ENCODE measurements at places on chromosomes 7 and 10.

DNA sequence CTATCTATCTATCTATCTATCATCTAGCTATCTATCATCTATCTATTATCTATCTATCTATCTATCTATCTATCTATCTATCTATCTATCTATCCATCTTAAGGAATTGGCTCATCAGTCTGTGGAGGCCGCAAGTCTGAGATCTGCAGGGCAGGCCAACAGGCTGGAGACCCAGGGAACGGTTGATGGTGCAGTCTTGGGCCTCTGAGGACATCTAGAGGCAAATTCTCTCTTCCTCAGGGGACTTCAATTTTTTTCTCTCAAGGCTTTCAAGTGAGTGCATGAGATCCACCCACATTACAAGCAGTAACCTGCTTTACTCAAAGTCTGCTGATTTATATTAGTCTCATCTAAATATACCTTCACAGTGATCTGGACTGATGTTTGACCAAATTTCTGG lies 197.0 kb downstream of the GLRX3 start:
- no peak for DNase-seq

DNA sequence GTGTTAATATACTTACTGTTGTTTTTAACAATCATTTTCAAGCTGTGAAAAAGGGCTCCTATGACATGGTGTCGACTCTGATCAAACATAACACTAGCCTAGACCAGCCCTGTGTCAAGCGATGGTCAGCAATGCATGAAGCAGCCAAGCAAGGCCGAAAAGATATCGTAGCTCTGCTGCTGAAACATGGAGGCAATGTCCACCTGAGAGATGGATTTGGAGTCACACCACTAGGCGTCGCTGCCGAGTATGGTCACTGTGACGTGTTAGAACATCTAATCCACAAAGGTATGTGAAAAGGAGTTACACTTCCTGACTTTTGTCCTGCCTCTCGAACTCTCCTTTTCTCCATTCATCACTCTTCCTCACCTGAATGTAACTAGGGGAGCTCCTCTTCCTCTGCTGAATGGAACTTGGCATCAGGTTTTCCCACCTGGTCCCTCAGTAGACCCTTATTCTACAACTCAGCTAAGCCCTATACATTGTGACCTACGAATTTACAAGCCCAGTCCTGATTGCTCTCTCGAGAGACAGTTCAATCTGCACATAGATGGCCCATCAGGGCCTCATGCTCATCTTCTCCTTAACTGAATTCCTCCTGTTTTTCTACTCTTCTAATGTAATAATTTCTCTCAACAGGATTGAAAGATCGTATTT lies 23.0 kb downstream of the ASB15 start:
- DNase-seq = peak; percentile 50

DNA sequence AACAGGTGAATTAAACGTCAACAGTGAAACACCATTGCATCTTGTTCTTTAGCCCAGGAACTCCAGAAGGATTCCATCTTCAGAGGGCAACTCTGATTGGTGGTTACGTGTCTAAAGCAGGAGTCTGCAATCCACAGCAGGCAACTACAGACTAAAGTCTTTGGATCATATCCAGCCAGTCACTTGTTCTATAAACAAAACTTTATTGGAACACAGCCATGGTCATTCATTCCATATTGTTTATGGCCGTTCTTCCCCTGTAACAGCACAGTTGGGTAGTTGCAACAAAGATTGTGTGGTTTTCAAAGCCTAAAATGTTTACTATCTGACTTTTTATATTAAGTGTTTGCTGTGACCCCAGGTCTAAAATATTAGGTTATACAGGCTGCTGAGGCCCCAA lies 94.7 kb upstream of the IMMP2L start:
- no peak for DNase-seq

DNA sequence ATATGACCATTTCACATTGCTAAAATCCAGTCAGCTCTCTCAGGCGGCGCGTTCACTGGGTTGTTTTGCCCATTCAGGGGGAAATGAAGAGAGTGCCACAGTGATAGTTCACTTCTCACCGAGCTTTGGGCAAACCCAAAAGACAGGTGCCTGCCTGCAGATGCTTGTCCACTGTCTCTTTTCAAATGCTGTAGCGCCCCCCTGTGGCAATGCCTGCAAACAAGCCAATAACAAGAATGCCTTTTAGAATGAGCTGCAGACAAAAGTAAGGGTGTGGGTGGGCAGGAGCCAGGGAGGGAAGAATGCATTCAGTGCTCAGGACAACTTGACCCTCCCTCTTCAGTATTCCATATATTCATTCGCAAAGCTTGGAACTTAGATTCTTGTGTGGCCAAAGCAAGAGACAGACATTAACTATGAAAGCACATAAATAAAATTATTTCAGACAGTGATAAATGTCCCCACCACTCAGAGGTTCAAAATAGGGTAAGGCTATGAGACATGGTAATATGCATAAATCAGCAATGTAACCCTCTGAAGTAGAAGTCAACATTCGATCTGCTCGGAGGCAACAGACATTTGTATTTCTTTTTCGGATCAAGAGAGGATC lies 86.9 kb downstream of the JAZF1 start:
- peak; percentile 86 for DNase-seq

DNA sequence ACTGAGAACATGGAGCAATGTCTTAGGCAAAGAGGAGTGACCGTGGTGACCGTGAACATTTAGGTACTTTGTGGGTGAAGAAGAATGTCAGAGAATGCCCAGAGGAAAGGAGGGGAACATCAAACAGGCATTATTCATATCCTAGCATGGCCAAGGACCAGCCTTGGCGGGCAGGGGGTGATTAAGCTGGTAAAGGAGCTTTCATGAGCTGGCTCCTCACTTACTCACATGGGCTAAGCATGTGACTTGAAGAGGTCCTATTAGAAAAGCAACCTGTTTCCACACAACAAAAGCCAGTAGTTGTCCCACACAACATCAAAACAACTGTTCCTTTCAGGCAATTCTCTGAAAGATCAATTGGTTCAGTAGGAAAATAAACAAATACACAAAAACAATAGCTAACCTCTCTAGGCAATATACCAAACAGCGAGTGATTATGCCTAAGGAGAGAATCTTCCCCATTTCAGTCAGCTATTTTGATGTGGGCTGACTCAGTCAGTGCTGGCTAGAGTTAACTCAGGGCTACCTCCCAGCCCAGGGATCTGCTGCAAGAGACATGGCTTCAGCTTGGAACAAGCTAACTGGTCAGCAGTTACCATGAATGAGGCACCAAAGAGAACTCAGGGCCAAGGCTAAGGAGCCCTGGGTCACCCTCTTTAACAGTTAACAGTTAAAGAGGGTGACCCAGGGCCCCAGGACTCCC lies 283.5 kb downstream of the ARHGAP12 start:
- DNase-seq = peak; percentile 67

DNA sequence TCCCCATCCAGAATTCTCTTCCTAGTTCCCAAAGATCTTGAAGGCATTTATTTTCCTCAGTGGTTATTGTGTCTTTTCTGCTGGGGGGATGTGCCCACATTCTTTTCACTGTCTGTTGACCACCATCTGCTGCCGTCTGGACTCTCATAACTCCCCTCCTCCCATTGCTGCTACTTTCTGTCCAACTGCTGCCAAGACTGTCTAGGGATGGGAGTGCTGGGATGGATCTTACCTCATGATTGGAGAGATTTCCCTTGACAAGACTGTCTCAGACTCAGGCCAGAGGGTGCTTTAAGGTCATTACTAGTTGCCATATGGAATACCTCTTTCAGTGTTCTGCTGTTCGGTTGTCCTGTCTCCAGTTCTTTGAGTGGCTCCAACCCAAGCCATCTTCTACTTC lies 141.6 kb downstream of the C1GALT1 start:
- DNase-seq = no peak

- DNase-seq = no peak
Observed at GRCh38 chr10:44172883-44173607, 211.9 kb downstream of the CXCL12 start.

- no peak for DNase-seq
Observed at GRCh38 chr7:48025624-48026023, 3.3 kb downstream of the SUN3 start.

GRCh38 chr10:99619090-99619800 lies 994 bp downstream of the SLC25A28 start:
- DNase-seq = no peak

DNA sequence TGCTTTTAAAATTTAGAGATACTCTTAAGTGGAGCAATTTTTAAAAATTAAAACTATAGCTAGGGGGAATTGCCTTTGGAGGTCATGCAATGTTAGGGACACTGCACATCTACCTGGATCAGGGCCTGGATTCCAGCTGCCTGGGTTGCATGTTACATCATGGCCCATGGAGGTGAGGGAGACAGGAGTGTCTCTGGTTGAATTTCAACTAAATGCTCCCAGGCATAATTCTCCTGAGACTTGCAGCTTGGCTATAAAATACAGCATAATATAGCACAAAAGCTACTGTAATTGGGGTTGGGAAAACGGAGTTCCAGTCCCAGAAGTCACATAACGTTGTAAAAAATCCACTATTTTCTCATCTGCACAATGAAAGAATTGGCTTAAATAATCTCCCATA lies 782.5 kb downstream of the LRMDA start:
- DNase-seq = no peak

DNA sequence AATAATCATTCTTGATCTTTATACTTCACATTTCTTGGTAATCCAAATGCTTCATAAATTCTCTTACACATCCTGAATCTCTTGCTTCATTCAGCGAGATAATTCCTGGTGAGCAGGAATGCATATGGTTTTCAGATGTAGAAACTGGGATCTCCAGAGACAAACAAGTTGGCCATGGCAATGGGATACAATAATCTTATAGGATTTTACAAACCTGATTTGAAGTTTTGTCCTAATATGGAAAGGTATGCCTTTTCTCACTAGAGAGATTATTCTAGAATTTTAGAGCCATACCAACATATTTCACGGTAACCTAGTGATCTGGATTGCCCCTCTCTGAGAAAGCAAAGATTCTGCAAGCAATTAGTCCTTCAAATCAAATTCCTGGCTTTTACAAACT lies 13.1 kb upstream of the TRDMT1 start:
- no peak for DNase-seq

- no peak for DNase-seq
Observed at GRCh38 chr10:128029290-128029651, 97.0 kb downstream of the MKI67 start.

DNA sequence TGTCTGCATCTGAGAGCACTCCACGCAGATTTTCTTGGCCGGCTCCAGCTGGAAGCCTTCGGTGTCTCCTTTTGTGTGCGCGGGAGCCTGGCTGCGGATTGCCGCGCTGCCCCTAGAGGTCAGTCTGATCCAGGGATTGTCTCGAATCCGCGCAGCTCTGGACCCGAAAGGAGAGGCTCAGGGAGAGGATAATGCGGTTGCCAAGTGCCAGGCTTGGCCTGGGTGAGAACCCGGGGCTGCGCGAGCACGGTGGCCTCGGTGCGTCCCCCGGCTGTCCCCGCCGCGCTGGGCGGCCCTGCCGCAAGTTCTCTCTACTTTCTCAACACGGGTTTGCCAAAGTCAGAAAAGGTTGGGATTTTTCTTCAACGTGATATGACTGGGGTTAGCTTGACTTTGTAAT lies 140.9 kb downstream of the ADCYAP1R1 start:
- DNase-seq = peak; percentile 24

- peak; percentile 57 for DNase-seq
Observed at GRCh38 chr10:3438606-3439005, 266.0 kb upstream of the PITRM1 start.

- peak; percentile 79 for DNase-seq
Observed at GRCh38 chr10:822661-823367, 108.7 kb downstream of the LARP4B start.

- DNase-seq = no peak
Observed at GRCh38 chr7:28573059-28573553, 160.8 kb downstream of the CREB5 start.

DNA sequence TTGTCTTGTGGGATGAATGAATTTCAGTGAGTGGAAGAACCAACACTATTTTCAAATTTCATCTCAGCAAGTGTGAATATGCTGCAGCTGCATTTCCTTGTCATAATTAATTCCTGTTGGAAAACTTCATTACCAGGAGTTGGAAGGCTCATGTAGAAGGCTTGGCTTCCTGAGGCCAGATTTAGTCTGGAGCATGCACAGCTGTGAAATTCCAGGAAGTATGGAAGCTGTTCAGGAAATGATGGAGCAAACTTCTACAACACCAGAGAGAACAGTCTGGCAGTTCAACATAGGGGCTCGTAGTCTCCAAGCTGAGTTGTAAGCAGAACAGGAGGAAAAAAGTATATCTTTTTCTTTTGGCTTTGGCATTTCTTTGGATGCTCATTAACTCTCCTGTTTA lies 1439.9 kb upstream of the CELF2 start:
- DNase-seq = no peak

GRCh38 chr10:98373260-98374040 lies 41.5 kb downstream of the PYROXD2 start:
- peak; percentile 48 for DNase-seq

DNA sequence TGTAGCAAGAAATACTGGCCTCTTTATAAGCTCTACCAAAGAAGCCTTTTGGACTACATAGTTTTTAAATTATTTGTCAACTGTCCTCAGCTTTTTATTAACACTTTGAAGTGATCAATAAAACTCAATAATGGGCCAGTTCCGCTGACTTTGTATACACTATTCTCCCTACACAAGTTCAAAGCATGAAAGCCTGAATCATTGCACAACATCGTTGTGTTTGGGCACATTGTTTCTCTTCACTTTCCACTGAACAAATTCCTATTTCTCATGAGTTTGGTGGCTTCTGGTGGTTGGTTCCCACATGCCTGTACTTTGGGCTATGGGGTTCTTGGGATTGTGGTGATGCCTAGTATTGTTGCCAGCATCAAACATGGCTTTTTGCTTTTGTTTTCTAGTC lies 561.8 kb upstream of the LRRN3 start:
- DNase-seq = no peak

DNA sequence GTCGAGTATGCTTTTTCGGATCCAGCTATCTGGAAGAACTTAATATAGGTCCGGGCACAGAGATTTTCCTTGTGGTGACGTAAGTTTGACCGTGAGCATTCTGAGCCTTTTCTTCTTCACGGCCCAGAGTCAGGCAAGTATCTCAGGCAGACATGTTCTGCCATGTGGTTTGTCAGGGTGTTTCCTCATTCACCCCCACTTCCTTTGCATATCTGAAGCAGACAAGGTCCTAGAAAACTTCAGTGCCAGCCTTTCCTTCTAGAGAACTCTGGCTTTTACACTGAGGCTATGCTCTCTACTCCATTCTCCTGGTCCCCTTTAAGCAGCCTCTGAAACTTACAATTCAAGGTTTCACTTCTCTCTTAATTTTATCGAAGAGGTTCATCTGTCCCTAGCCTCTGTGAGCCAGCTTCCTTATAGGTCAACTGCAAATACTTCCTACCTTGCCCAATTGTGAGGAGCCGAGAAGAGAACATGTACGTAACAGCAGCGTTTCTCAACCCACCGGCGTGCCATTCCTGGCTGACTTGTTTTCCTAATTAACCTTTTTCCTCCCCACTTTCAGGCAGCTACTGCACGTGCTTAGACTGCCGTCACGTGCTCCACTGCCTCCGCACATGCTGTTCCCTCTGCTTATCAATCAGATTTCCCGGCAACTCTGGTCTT lies 47.3 kb downstream of the CDCA7L start:
- DNase-seq = peak; percentile 61

Measured in suppressor macrophage (primary cell).